ENCODE measurements at places on chromosomes 3 and 15. TPM values are rescaled to one million over a fixed set of nuclear protein-coding genes. Genes with fewer than 3 reads are reported as not detected.

The A4GNT gene
- not detected for total RNA-seq

- peaks cover 34% of the 10 kb centered on the region for H3K36me3 ChIP-seq
- no peak for DNase-seq
- H3K27me3 ChIP-seq: no peaks in the 10 kb centered on the region
- H3K4me3 ChIP-seq: no peak overlapping the region
- H3K27ac ChIP-seq: no peak overlapping the region
These were observed 97.5 kb downstream of the HERC1 start for GRCh38 chr15:63736287-63736686.

- peak; percentile 93 for DNase-seq
- H3K27ac ChIP-seq: peak within 1 kb of the TSS; percentile 95
- peaks cover 5% of the 10 kb centered on the region for H3K36me3 ChIP-seq
- H3K4me3 ChIP-seq: peak within 1 kb of the TSS; percentile 91
- H3K4me1 ChIP-seq: peaks cover 37% of the 10 kb centered on the region
These were observed at the start of gene ZXDC for GRCh38 chr3:126475413-126476114. ZXDC (minus strand) TSS chr3:126475891; CDS start chr3:126475865, 26 bp downstream.

The C3orf18 gene
- 15.1 TPM for total RNA-seq

The RARRES1 gene
- 51.9 TPM for total RNA-seq

- no peak overlapping the region for H3K27ac ChIP-seq
- no peak for DNase-seq
- peaks cover 47% of the 10 kb centered on the region for H3K4me1 ChIP-seq
- H3K36me3 ChIP-seq: no peaks in the 10 kb centered on the region
These were observed 228.0 kb upstream of the SLCO3A1 start for GRCh38 chr15:91625506-91625905.

The CKMT1A gene
- not detected for total RNA-seq

The GUCA1C gene
- total RNA-seq: not detected

- H3K36me3 ChIP-seq: peaks cover 19% of the 10 kb centered on the region
- H3K27me3 ChIP-seq: no peaks in the 10 kb centered on the region
- peaks cover 3% of the 10 kb centered on the region for H3K4me1 ChIP-seq
- no peak overlapping the region for H3K27ac ChIP-seq
These were observed 28.1 kb upstream of the CTDSPL start for GRCh38 chr3:37833302-37834186.

DNA sequence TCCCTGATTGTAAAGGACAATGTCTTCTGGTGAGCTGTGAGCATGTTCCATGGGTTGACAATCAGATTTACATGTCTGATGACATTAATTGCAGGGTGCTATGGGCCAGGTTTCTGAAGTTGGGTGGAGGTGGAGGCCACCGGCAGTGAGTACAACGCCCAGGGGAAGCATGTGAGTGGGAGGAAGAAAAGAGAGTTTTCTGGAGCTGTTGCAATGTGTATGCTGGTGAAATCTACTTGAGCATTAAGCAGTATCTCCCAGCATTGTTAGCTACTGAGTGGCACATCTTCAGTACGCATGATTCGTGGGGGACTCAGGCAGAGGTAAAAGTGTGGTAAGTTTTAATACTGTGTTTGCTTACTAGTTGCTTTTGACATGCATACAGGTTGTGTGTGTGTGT lies 26.6 kb downstream of the TMEM45A start:
- H3K4me3 ChIP-seq: no peak overlapping the region
- no peaks in the 10 kb centered on the region for H3K4me1 ChIP-seq
- H3K27ac ChIP-seq: no peak overlapping the region
- peaks cover 5% of the 10 kb centered on the region for H3K36me3 ChIP-seq
- DNase-seq: no peak

- no peak for DNase-seq
- no peak overlapping the region for H3K4me3 ChIP-seq
- no peaks in the 10 kb centered on the region for H3K27me3 ChIP-seq
- no peaks in the 10 kb centered on the region for H3K4me1 ChIP-seq
- no peak overlapping the region for H3K27ac ChIP-seq
These were observed 10.7 kb downstream of the TADA3 start for GRCh38 chr3:9781551-9781950.

GRCh38 chr15:56786966-56787365 lies 53.7 kb upstream of the ZNF280D start:
- no peaks in the 10 kb centered on the region for H3K4me1 ChIP-seq
- H3K27ac ChIP-seq: no peak overlapping the region
- no peak for DNase-seq
- no peak overlapping the region for H3K4me3 ChIP-seq

The GPR149 gene
- total RNA-seq: not detected

- H3K4me3 ChIP-seq: no peak overlapping the region
- H3K27me3 ChIP-seq: peaks cover 1% of the 10 kb centered on the region
- H3K4me1 ChIP-seq: peaks cover 8% of the 10 kb centered on the region
- DNase-seq: no peak
- H3K36me3 ChIP-seq: no peaks in the 10 kb centered on the region
These were observed 122.6 kb downstream of the CADM2 start for GRCh38 chr3:85081191-85081906.

DNA sequence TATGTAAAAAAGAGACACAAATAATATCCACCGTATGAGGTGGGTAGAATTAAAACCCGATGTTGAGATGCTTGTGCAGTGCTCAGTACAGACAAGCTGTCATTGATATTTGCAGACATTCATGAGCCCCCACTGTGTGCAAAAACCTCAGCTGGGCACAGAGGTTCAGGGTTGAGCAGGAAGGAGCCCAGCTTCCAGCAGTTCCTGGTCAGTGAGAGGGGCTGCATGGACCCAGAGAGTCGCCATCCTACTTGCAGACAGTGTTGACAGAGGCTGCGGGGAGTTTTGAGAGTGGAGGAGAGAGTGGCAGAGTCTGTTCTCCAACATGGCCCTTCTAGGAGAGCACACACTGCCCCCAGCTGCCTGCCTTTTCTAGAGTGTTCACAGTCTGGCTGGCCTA lies 6.1 kb upstream of the LTF start:
- no peak overlapping the region for H3K27ac ChIP-seq
- H3K27me3 ChIP-seq: peaks cover 38% of the 10 kb centered on the region
- no peaks in the 10 kb centered on the region for H3K4me1 ChIP-seq
- H3K4me3 ChIP-seq: no peak overlapping the region

The PCOLCE2 gene
- total RNA-seq: 4.6 TPM

DNA sequence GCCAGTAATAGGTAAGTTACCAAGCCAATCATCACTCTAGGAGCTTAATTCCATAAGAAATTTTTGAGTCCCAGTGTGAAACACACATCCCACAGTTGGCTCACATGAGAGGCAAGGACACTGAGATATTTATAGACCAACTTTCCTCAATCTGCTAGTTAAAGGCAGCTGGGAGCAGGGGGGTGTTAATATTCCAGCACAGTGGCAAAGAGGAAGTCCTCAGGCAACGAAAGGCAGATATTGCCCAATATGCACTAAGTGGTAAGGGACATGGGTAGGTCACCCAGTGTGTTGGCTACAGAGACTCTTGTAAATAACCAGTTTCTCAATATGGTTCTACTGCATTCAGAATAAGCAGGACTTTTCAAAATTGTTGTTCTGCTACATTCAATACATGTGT lies 61.0 kb downstream of the TOP2B start:
- H3K27me3 ChIP-seq: no peaks in the 10 kb centered on the region
- no peak overlapping the region for H3K4me3 ChIP-seq
- no peak for DNase-seq
- H3K36me3 ChIP-seq: peaks cover 43% of the 10 kb centered on the region
- H3K4me1 ChIP-seq: peaks cover 3% of the 10 kb centered on the region

DNA sequence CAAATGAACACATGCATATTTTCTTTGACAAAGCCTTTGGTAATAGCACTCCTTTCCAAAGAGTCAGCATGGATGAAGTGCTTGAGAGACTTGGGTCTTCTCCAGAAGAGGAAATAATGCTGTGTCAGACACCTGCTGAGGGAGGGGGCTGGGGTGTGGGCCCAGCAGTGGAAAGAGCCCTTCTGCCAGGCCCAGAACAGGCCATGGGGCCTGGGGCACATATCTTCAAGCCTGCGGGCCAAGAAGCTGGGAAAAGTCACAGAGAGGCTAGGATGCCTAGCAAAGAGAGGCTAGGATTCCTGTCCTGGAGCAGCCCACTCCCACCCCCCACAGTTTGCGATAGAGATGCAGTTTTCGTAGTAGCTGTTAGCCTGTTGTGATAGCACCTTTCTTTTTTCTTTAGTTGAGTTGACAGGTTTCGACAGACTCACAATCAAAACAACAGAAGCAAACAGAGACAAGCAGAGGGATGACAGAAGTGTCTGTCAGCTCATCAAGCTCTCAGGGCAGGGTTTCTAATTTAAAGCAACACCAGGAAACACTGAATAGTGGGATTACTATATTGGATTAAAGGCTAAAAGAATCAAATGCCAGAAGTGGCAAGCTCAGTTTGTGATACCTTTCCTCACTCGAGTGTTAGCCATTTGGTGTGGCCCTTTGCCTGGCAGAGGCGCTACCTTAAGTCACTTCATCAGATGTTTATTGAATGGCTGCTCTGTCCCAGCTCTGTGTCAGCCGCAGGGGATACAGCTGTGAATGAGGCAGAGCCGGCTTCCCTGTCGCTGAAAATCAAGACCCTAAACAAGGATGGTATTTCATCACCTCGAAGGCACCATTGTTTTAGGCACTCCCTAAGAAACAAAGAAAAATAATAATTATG lies 19.0 kb downstream of the CMTM7 start:
- H3K36me3 ChIP-seq: no peaks in the 10 kb centered on the region
- H3K27me3 ChIP-seq: no peaks in the 10 kb centered on the region
- DNase-seq: no peak
- peaks cover 17% of the 10 kb centered on the region for H3K4me1 ChIP-seq

The RTF1 gene
- 66.9 TPM for total RNA-seq

DNA sequence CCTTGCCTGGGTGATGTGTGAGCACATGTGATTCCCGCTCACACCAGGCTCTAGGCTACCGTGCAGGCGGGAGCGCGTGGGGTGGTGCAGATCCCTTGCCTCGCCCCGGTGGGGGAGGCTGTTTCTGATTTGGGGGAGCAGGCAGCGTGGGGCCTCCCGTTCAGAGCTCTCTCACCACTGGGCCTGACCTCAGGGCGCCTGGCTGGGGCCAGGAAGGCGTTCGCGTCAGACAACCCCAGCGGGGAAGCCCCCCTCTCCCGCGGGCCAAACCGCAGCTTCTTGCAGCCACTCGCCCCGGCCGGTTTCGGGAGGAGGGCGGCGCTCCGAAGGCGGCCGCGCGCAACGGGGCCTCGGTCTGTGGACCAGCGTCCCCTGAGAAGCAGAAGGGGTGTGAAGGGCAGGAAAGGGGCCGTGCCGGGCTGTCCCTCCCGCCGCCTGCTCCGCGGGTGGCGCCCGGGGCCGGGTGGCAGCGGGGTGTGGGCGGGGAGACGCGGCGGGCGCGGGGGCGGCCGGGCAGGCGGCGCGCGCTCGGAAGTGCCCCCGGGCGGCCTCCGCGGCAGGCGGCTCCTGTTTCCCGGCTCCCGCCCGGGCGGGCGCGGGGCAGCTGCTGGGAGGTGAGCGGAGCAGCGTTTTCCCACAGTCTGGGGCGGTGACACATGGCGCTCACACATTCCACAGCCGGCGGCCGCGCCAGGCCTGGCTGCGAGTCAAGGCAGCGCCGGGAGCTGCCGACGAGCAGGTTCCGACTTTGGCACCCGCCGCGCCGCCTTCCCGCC lies 65.1 kb upstream of the HES1 start:
- DNase-seq: peak; percentile 73
- peaks cover 4% of the 10 kb centered on the region for H3K27me3 ChIP-seq
- H3K4me3 ChIP-seq: peak overlapping the region; percentile 62
- peaks cover 14% of the 10 kb centered on the region for H3K4me1 ChIP-seq
- H3K36me3 ChIP-seq: peaks cover 16% of the 10 kb centered on the region
- peak overlapping the region; percentile 79 for H3K27ac ChIP-seq

DNA sequence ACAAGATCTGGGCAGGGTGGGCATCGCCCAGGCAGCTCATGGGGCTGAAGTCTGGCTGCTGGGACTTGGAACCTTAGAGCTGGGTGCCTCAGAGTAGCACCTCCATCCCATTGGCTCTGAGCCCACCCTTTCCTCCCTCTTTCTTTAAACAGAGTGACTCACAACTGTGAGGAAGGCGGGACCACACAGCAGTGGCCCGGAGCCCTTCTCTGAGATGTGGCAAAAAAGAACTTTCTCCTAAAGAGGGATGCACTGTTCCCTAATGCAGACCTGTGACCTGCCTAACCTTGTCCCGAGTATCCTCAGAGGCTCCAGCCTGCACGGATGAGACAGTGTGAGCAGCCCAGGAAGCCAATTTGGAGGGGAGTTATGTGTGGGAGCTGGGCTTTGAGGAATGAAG lies 23.6 kb downstream of the PRR20G start:
- no peak for DNase-seq
- H3K27me3 ChIP-seq: peaks cover 52% of the 10 kb centered on the region
- H3K4me3 ChIP-seq: no peak overlapping the region
- no peaks in the 10 kb centered on the region for H3K36me3 ChIP-seq
- H3K4me1 ChIP-seq: no peaks in the 10 kb centered on the region
- no peak overlapping the region for H3K27ac ChIP-seq

The MOBP gene
- total RNA-seq: not detected

DNA sequence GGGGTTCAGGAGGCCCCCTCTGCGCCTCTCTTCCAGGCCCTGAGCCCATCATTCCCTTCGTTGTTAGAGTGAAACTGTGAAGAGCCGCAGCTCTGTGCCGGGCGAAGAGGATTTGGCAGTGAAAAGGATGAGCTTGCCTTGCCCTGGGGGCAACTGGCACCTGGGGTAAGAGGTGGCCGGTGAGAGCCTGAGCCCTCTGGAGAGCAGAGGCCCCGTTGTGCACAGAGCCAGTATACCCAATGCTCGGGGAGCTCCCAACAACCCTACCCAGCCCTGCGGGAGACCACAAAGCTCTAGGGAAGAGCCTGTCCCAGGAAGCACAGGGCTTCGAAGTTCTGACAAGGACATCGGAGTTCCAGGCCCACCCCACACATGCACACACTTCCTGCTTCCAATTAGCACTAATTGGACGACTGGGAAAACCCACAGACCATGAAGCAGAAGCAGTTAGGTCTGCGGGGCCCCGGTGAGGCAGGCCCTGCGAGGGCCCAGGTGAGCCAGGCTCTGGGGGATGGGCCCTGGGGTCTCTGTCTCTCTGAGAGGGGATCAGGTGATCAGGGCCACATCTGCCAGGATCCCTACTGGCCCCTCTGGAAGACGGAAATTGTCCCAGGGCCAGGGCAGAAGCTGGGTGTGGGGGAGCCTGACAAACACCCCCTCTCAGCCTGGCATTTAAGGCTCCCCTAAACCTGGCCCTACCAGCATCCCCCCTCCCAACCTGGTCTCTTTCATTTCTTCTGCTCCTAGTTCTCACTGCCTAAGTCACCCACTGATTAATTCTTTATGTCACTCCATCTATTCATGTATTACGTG lies 27.9 kb upstream of the SFMBT1 start:
- no peak for DNase-seq
- H3K4me1 ChIP-seq: peaks cover 11% of the 10 kb centered on the region
- H3K27me3 ChIP-seq: peaks cover 6% of the 10 kb centered on the region
- no peaks in the 10 kb centered on the region for H3K36me3 ChIP-seq
